ENCODE measurements at places on chromosomes 13 and 19.

GRCh38 chr13:100306434-100306999, 217.6 kb downstream of the PCCA start:
- DNase-seq, result no peak

DNA sequence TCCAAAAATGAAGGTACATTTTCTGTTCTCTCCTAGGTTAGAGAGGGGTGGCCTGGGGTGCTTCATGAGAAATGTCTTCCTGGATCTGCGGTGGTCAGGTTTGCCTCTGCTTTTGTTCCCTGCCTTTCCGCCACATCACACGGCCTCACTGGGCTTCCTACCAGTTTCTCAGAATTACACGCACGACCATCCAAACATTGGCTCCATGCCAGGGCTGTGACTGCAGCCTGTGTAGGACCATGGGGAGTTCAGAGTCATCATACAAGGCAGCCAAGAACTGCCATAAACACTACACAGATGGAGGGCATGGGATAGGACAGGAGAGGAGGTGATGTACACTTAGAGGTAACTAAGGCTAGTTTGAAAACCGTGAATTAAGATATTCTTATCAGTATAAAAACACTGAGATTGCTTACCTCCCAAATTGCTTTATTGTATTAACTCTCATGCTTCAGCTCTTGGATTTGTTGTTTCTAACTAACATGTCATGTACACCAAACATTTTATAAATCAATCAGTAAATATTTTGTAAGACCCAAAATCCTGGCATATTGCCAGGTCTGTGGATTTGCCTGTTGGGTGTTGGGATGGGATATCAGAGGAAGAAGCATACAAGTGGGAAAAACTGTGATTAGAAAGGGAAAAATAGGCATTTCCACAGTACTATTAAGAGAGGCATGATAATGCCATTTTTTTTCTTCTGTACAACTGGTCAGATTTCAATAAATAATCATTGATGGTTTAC, 45.2 kb downstream of the CDADC1 start:
- DNase-seq, result no peak

- DNase-seq, result no peak
These were observed 33.8 kb downstream of the COL4A2 start for GRCh38 chr13:110340812-110341444.

DNA sequence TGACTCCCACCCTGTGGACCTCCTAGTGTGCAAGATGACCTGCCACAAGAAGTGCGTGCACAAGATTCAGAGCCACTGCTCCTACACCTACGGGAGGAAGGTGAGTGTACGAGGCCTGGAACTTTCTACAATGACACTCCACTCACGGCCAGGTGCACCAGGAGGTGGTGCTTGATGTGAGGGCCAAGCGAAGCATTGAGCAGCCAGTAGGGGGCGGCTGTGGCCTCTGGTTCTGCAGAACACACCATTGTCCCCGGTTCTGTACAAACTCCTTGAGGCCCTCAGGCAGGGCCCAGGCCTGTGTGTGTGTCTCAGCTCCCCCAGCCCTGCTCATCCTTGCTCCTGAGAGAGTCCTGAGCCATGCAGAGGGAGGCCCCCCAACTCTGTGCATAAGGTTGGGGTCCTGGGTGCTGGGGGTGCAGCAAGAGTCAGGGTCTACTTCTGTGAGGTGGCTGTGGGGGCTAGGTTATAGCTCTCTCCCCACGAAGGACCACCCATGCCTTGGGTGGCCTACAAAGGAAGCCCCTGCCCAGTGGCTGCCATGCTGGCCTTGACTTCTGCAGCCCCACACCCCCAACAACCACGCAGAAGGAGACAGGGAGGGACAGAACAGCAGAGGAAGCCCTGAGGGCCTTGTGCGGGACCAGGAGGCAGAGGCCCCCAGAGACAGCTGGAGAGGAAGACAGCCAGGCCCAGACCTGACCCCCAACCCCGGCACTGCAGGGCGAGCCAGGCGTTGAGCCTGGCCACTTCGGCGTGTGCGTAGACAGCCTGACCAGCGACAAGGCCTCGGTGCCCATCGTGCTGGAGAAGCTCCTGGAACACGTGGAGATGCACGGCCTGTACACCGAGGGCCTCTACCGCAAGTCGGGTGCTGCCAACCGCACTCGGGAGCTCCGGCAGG, 9.7 kb upstream of the USE1 start:
- DNase-seq, result peak; percentile 67
